ENCODE measurements at places on chromosomes 3 and 15.
A peak's percentile ranks its signal among the peaks of the same experiment; 100 is the strongest.

DNA sequence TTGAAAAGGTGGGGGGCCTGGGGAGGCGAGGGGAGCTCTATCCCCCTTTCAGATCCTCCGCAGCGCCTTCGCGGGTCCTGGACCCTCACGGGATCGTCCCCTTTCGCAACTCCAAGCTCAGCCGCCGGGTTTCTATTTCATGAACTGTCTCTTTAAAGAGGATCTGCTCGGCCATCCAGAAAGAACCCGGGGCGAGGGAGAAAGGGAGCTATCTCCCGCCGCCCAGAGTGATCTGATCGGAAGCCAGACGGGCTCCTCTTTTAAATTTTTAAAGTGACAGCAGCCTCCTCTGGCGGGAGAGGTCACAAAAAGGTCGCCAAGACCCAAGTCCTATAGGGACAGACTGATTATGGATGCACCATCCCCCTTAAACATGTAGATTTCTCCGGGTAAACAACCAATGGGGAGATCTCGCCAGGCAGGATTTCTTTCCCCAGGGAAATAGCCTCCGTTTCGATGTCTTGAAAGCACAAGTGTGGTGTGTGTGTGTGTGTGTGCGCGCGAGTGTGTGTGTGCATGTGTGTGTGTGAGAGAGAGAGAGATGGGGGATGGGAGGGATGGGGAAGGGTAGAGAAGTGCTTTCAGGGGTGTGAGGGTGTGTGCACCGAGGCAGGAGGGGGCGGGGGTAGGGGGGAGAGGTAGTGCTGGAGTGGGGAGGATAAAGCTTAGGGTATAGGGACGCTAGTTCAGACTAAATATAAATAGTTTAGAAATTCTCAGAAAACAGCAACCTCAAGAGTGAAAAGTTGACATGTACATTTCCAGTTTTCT lies 516.1 kb downstream of the MECOM start:
- DNase-seq, result peak; percentile 25

GRCh38 chr3:171236265-171237008 lies 209.9 kb upstream of the SLC2A2 start:
- no peak for DNase-seq

- no peak for DNase-seq
Measured at GRCh38 chr3:171116365-171116764, 89.8 kb upstream of the SLC2A2 start.

GRCh38 chr3:140349938-140350337 lies 327.9 kb upstream of the TRIM42 start:
- no peak for DNase-seq

DNA sequence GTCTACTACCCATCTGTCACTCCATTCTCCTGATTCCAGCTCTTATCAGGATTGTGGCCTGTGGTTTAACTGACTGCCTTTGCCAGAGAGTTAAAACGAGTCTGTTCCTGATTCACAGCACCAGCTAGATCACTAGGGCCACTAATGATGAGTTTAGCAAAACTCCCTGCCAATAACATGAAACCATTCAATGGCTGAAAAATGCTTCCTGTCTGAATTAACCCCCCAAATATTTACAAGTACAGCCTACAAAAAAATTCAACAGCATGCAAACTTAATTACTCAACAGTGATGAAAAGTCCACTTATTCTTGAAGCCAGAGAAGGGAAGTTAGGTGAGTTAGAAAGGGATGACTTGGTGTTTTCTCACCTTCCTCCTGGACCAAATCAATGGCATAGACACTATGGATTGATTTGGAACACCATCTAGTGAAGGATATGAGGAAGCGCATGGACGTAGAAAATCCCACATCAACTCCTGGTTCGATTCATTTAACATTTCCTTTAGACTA lies 141.4 kb downstream of the TGFBR2 start:
- peak; percentile 4 for DNase-seq

GRCh38 chr3:64188810-64189560 lies 36.3 kb downstream of the PRICKLE2 start:
- DNase-seq, result no peak

- DNase-seq, result no peak
Measured at GRCh38 chr3:140134231-140134965, 199.4 kb downstream of the CLSTN2 start.

DNA sequence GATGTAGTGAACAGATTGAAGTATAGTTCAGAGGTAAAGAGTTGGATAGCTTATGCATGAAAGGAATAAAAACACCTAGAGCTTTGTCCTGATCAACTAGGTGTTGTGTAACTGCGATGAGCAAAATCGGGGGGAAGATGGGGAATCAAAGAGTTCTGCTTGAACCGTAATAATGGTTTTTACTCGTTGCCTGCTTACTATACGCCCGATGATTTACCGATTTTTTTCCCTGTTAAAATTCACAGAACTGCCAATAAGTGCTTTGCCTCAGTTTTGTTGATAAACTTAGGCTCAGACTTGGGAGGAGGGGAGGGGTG lies 783 bp upstream of the DNAJB11 start:
- DNase-seq, result no peak

- no peak for DNase-seq
Measured at GRCh38 chr3:121436074-121436473, 109.7 kb downstream of the POLQ start.

DNA sequence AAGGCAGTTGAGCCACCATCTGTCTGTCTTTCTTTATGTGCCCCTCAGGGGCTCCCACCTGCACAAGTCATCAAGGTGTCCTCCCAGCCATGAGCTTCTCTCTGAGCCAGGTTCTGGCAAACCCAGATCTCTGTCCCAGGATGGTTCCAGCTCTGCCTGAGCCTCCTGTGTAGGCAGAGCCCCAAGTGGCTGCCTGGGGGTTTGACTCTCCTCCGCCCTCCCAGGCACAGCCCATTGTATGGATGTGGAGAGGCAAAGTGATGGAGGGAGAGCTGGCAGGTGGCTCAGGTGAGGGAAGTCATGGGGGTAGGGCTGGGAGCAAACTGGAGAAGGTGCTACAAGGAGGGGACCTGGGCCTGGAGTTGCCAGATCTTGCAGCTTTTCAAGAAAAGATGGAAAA lies 56.9 kb downstream of the GRIP2 start:
- DNase-seq, result no peak

GRCh38 chr3:192819001-192819569 lies 91.7 kb upstream of the FGF12 start:
- DNase-seq, result no peak

All from NCI-H345 (cell line).